GM23248 (cell line): ENCODE measurements at places on chromosomes 3 and 15.

DNA sequence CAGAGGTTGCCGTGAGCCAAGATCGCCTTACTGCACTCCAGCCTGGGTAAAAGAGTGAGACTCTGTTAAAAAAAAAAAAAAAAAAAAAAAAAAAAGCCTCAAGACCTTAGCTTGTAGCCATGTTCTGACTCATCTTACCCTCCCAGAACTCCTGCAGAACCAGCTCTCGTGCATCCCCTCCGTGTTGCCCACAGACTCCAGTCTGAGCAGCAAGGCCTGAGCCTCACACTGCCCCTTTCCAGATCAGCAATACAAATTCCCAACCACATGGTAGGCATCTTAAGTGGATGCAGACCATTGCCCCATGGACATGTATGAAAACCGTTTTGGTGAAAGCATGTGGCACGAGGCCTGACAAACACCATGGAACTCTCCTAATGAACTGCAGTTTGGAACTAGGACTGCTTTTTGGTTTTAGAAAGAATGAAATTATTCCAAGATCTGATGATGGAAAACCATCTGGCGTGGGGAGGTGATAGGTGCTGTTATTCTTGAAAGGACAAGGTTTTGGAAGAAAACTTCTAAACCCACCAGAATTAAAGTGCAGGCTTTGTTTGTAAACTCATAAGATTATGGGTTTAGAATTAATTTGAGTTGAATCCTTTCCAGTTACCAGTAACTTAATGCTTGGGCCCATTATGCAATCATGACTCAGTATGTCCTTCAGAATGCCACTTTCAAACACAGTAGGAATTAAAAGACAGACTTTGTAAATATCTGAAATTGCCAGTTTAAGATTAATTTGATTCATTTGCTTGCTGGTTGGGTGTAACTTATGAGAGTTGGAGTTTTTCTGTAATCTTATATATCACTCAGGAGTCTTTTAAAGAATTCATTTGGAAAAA, 163.7 kb upstream of the LRTM1 start:
- peak; percentile 8 for DNase-seq

GRCh38 chr15:40322531-40323238, 807 bp upstream of the INAFM2 start:
- no peak for DNase-seq

- no peak for DNase-seq
Measured at GRCh38 chr3:154427685-154428285, 2.2 kb downstream of the GPR149 start.

DNA sequence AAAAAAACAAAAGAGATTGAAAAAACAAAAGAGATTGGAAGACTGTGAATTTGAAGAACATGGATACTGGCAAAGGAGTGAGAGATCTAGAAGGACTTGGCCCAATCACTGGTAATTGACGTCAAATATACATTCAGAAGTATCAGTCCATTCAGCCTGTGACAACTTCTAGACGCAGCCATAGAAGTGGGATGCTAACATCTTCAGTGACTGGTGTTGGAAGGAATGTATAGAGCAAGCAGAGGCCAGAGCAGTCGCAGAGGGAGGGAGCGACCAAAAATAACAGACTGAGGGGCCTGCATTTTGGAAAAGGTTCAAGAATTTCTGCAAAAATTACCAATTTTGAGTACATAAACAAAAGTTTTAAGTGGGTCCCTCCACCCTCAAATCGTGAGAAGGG, 473.3 kb downstream of the CADM2 start:
- no peak for DNase-seq

DNA sequence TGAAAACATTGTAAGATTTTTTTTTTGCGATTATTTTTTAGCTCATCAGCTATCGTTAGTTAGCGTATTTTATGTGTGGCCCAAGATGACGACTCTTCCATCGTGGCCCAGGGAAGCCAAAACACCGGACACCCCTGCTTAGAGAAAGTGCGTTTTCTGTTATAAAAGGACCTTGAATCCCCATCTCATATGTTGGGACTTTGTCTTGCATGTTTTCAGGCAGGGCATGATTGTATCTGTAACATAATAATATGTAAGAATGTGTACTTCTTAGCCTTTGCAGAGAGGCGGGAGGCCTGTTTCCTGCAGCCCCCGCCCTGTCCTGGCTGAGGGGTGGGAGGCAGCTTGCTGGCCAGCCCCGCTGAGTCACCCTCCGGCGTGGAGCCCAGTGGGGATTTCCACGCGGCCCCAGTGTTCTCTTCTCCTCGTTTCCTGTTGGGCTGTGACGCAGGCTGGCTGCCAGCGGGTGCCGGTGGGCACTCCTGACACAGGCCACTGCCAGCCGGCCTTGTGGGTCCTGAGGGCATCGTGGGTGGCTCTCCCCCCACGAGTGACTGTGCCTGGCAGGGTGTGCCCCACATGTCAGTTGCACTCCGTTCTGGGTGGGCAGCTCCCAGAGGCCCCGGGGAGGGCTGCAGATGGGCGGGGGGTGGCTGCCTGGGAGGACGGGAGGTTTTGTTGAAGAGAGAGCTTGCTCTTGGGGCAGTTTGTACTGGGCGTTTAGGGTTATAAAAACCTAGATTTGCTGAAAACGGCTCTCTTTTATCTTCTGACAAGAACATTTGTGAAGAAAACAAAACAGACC, 55.6 kb downstream of the SMAD3 start:
- peak; percentile 90 for DNase-seq

GRCh38 chr3:136518102-136518501, 234.1 kb downstream of the STAG1 start:
- no peak for DNase-seq

DNA sequence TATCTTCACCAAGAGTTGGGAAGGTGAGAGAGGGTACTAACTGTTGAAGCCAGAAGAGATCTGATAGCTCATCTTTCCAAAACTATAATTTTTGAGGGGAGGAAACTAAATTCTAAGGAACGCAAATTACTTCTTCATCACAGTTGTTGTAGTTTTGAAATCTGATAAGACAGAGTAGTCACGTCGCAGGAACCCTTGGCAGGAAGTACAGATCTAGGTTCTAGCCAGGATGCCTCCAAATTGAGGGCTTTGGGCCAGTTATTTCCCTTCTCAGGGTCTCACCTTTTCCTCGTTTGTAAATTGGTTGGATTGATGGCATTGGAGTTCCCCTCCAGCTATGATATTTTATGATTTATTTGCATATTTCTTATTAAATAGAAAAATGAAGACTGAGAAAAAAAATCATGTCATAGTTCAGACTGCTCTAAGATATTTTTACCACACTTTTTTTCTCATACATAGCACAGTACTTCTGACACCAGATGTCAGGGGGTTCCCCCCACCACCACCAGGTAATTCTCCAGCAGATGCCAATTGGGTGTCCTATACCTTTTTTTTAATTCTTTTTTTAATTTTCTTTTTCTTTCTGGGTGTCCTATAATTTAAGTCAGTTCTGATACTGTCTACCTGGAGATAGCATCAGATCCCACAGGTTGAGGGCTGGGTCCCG, 32.3 kb upstream of the APH1B start:
- peak; percentile 64 for DNase-seq

DNA sequence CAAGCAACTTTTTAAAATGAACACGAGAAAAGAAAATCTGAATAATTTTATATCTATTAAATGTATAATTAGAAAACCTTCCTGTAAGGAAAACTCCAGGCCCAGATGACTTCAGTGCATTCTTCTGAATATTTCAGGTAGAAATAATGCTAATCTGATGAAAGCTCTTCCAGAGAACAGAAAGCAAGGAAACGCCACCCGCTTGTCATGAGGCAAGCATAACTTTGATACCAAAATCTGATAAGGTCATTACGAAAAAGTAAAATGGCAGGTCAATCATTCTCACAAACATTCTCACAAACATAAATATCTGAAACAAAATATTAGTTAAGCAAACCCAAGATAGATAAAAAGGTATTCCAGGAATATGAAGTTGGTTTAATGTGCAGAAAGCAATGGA, 60.6 kb upstream of the PCSK6 start:
- no peak for DNase-seq

- no peak for DNase-seq
Measured at GRCh38 chr3:160355826-160356225, 43.2 kb downstream of the IFT80 start.

DNA sequence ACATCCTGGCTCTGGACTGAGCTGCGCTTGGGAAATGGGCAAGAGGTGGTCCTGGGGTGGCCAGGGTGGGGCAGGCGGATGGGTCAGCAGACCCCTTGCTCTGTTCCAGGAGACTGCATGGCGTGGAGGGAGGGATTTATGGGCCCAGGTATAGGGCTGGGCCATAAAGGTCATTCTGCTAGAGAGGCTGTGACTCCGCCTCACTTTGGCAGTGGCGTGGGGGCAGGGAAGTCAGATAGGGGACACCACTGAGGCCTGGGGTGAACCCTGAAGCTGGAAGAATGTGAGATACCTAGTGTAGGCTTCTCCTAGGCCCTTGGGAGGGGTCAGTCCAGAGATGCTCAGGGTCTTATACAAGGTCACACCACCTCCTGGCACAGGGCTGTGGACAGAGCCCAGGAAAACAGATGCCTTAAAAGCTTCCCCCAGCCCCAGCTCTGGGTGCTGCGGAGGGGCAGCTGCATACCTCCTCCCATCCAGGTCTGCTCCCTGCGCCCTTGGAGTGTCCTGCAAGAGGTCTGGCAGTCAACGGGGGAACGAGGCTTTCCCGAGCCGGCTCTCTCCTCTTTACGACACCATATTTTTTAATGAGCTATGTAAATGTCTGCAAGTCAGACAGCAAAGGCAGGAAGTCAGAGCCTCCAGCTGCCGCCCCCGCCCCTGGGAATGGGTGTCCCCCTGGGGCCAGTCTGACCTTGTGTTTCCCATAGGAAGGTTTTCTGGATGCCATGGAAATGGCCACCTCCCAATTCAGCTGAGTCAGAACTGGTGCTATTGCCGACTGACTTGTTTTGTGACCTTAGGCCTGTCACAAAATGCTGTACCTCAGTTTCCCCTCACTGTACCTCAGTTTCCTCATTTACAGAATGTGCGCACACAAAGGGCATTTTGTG, 26.3 kb downstream of the LINGO1 start:
- DNase-seq: peak; percentile 57

GRCh38 chr3:120263792-120264191, 21.2 kb downstream of the GPR156 start:
- DNase-seq: no peak

DNA sequence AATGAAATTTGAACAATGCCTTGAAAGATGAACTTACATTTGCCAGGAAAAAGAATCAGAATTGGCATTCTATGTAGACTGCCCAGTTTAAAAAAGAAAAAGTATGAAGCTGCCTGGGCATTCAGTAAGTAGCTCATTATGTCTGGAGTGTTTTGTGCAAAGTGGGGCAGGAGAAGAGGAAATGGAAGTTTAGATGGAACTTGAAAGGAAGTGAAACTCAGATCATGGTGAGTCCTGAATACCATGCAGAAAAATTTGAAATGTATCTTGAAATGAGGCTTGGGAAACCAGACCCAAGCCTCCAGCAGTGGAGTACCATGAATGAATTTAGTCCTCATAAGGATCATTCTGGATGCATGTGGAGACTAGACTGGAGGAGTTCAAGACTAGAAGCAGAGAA, 4.8 kb upstream of the MORC1 start:
- DNase-seq: no peak

DNA sequence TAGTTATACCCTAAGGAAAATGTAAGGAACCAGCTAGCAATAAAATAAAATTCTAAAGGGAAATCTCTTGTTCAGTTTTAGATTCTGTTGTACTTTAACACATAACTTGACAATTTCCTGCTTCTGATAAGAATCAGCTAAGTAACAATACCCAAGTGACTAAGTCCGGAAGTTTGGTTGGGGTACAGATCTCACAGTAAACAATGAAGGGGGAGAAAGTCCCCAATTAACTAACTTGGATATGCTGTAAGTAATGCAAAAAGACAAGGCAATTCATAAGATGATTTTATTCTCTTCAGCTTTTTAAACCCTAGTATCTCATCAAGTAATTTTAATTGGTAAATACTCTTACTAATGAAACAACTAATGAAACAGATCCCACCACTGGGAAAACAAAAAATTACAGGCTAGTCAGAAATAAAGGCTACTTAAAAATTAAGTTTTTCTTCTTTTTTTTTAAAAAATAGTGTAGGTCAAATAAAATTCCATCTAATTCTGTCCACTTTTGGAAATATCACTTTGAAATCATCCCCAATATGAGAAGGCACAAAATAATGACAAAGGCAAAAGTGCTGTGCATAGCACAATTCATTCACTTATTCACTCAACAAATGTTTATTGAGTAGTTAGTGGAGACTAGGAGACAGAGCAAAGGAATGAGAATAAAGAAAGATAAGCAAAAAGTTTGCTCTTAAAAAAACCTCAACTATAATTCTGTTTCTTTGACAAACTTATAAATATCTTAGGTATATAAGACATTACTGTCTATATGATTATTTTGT, 37.8 kb upstream of the IL20RB start:
- no peak for DNase-seq
